ENCODE measurements at places on chromosomes 7 and 10. TPM values are rescaled to one million over a fixed set of nuclear protein-coding genes. Genes with fewer than 3 reads are reported as not detected.

ANKRD30A gene
- total RNA-seq = not detected

TRPV5 gene
- not detected for total RNA-seq

GPR85 gene
- 2.7 TPM for total RNA-seq

ODAD2 gene
- total RNA-seq = 20.0 TPM

MKRN1 gene
- total RNA-seq = 66.3 TPM

WDFY4 gene
- total RNA-seq = not detected

WNT2 gene
- not detected for total RNA-seq

ZNF503 gene
- total RNA-seq = 9.8 TPM

CNNM1 gene
- total RNA-seq = 3.7 TPM

ARID5B gene
- total RNA-seq = 122 TPM

OR9A4 gene
- total RNA-seq = not detected

LFNG gene
- total RNA-seq = 11.7 TPM

CLCN1 gene
- not detected for total RNA-seq

IFIT1B gene
- total RNA-seq = not detected

C10orf53 gene
- total RNA-seq = not detected

GIMAP5 gene
- not detected for total RNA-seq

GALNT11 gene
- 23.5 TPM for total RNA-seq

THSD7A gene
- total RNA-seq = not detected

ACBD7 gene
- total RNA-seq = 0.68 TPM

CPED1 gene
- total RNA-seq = 99.8 TPM
